ENCODE measurements at places on chromosomes 2 and 18.

DNA sequence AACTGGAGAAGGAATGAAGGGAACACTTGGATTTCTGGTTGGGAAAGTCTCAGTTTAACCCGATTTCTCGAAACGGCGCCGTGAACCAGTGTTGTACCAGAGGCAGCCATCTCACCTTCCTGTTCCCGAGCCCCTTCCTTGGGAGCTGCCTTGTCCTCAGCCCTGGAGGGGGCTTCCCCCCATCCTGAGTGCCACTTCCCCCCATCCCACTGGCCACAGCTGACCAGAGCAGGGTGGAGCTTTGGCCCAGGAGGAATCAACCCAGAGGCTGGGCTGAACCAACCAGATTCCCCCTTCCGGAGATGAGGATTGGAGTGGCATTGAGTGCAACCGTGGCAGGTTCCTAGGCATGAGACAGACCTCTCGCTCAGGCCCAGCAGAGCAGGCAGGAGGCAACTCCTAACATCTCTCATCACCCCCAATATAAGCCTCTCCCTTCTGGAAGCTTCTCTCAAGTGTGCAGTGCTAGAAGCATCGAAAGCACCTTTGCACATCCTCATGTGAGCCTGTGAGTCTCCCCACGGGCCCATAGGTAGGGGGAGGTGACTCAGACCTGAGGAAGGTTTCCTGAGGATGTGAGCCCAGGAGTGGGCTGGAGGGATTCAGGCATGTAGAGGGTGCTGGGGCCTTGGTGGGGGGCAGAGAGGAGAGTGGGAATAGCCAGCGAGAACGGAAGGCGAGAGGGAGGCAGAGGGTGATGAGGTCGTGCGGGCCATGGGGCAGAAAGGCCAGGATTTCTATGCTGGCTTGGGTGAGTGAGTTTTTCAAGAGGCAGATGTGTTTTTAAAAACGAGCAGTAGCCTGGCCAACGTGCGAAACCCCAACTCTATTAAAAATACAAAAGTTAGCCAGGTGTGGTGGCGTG is 11.9 kb downstream of the NGEF start:
- peak; percentile 41 for DNase-seq

GRCh38 chr2:182148344-182148743 is 162.7 kb downstream of the PPP1R1C start:
- DNase-seq = no peak

DNA sequence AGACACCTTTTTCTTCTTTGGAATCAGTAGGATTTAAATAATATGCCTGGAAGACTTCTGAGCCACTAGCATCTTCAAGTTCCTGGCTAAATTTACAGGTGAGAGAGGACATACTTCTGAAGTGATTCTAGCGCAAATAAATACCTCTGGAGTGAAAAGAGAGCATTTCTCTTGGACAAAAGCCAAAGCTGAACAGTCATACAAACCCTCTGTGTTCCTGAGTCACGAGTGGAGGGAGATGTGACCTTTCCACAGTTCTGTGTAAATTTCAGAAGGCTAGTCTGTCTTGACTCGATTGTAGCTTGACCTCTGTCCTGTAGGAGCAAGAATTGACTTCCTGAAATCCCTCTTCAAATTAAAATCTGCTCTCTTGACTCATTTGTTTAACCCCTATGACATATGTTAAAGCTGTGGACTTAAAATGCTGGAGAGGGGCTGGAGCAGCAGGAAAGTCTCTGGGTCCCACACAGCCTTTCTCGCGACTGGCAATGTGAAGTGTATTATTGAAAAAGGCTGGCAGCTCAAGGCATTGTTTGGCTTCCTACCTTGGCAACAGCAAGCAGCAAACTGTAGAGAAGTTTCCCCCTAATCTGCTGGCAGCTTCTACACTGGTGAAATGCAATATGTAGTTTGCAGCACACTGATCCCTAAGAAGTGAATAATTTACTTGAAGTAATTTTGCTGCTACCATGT is 79.6 kb upstream of the GCFC2 start:
- DNase-seq = no peak

DNA sequence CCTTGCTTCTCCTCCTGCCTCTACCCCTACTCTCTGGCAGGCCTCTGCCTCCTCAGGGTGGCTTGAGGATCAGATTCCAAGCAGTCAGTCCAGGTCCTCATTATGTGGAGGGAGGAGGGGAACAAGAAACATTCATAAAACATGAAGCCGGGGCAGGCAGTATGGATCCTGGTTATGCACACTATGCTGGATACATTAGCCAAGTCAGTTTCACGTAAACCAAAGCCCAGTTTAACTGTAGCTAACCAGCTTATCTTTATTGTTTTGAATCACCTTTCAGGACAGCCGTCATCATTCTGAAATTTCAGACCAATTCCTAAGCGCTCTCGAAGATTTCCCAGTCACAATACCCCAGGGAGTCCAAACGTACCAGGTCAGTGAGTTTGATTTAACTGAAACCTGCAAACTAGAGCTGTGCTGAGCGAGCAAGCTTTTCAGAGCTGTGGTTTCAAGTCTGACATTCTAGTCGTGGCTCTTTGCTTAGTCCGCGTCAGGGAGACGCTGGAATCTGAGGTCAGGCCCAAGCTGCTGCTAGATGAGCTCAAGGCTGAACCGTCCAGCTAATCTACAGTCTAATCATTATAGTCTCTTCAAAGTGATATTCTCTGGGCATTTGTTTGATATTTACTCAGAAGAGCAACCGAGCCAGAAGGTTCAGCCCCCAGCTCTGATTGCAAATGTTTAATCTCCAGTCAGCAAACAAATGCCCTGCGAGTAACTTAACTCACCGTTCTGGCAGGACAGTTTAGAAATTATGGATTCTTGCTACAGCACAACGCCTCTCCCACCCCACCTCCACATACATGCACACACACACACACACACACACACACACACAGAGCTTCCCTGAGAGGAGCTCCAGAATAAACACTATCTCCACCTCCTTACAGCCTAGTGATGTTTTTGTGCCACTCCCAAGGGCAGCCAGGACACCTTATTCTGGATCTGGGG is 63.8 kb upstream of the BZW1 start:
- DNase-seq = no peak

GRCh38 chr18:21900605-21901352 is 160.2 kb downstream of the MIB1 start:
- no peak for DNase-seq

GRCh38 chr2:222623756-222624309 is 32.1 kb downstream of the FARSB start:
- no peak for DNase-seq

- no peak for DNase-seq
Observed at GRCh38 chr18:33538418-33539042, 39.5 kb upstream of the ASXL3 start.

GRCh38 chr18:74669136-74669798 is 71.6 kb downstream of the ZNF407 start:
- DNase-seq = no peak

DNA sequence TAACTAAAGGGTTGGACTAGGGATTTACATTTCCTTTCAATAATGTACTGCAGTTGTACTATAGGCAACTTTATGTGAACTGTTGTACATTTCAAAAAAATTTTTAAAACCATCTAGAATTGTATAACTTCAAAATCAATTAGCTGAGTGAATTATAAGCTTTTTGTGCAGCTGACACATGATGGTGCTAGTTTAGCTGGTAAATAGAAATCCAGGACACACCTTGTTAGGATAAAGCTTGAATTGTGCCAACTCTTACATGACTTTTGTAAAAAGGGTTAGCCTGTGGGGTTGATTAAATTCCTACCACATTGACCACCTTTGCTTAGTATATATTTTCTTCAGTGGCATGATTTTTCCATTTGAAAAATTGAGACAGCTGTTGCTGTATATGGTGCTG is 104.4 kb downstream of the CPS1 start:
- DNase-seq = no peak

DNA sequence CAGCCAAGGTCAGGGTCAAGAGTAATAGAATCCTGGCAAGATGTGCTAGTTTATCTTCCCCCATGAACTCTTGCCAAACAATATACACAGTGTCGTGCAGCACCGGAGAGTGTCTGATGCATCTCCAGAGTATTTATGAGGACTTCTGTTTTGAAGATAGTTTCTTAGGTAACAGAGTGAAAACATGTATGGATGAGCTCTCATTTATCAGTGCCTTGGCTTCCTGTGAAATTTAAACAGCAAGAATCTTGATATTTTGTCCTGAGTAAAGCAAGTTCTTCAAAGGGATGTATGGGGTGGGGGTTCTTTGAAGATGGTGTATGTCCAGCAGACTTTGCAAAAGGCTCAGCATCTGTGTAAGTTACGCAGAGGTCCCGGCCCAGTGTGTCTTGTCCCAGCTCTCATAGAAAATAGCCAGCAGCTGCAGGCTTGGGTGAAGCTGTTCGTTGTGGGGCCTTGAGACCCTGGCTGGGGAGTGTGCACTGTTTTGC is 361.0 kb upstream of the NT5C1B start:
- DNase-seq = no peak

DNA sequence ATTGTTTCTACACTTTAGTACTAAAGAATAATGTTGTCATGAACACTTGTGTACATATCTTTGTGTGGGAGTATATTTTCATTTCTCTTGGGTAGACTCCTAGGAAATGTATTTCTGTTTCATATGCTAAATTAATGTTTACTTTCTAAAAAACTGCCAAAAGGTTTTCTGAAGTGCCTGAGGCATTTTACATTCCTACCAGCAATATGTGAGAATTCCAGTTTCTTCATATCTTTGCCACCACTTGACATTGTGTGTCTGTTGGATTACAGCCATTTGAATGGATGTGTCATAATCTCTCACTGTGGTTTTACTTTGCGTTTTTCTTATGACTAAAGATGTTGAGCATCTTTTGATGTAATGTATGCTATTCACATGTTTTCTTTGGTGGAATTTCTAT is 428.2 kb upstream of the KCNH7 start:
- DNase-seq = no peak

DNA sequence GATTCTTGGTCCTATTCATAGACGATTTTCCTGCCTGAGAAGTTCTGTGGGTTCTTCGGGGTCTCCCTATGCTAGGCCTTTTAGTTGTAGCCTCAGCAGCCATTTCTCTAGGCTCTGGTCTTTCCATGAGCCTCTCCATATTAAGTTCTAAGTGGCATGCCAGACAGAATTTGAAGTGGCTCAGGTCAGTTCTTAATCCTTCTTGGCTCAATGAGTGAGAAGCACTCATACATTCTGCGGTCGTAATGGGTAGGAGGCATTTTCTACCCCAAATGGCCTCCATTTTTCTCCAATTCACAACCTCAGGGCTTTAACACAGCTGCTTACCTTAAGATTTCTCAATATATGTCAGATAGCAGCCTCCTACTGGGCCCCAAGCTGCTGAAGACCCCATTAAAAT is 405.3 kb upstream of the GALNT5 start:
- DNase-seq = no peak

GRCh38 chr2:100845141-100845991 is 25.4 kb downstream of the NPAS2 start:
- no peak for DNase-seq

DNA sequence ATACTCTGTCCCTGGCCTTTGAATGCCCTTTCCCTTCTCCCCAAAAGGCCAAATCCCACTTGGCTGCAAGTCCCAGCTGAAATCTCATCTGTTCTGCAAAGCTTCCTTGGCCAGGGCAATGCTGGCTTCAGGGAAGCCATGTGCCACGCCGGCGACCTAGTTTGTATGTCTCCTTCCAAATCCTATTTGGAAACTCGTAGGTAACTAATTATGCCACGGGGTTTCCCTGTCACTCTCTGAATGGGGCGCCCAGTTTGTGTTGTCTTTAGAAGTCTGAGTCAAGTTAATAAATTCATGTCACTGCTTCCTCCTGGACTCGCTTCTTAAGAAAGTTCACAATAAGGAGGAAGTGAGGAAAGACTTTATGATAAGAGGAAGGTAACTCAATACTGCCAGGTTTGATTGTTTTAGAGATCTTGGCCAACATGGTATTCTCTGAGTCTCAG is 19.1 kb downstream of the FHL2 start:
- DNase-seq = no peak

DNA sequence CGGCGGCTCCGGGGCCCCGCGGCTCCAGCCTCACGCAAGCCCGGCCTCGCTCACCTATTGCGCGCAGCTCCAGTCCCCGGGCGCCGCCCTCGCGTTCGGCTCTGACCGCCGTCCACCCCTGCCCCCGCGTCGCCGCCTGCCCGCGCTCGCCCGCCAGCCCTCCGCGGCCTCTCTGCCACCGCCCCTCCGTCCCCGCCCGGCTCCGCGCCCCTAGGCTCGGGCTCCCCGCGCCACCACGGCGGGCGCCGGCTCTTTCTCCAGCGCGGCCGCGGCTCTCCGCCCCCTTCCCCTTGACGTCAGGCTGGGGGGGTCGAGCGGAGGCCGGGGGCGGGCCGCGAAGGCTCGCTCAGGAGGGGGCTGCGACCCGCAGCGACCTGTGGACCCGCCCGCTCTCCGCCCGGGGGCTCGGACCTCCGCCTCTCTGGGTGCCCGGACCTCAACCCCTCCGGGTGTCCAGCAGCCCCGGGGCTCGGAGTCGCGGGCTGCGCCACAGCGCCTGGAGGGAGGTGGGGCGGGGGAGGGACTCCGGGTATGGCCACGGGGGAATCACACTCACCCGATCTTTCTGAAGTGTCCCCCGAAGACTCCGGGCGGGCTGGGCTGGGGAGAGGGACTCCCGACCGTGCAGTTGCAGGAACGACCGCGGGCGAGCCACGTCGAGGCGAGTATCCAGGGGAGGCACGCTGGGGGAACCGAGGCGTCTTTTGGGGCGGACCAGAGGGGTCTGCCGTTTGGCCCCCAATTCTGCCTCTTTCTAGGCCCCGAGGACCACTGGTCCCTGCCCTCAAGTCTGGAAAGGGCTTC is at the start of gene SEMA4C:
Gene SEMA4C, minus strand, starts transcription at position 259 of the 804 bp plus-strand sequence. CDS start 2,194 bp downstream, outside the sequence.
- peak; percentile 91 for DNase-seq

DNA sequence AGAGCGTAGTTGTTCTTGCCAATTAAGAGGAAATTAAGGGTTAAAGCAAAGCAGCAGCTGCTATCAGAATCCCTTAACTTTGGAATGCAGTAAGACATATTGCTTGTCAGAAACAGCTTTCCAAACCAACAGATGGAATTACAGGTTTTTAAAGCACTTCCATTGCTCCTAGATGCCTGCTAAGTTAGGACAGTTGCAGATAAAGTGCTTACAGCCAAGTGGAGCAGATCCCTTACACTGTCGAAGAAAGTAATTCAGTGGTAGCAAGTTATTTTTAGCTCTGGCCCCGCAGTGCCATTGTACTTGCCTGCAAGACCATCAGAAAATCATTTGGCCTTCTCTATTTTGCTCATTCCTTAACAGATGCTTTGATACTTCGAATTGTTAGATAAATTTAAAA is 5.4 kb downstream of the PDK1 start:
- DNase-seq = no peak

- DNase-seq = no peak
Observed at GRCh38 chr2:152372438-152372984, 37.5 kb downstream of the FMNL2 start.

Measured in aorta (tissue), 5 donors.